ENCODE measurements at places on chromosomes 13 and 19.
A peak's percentile ranks its signal among the peaks of the same experiment; 100 is the strongest.

DNA sequence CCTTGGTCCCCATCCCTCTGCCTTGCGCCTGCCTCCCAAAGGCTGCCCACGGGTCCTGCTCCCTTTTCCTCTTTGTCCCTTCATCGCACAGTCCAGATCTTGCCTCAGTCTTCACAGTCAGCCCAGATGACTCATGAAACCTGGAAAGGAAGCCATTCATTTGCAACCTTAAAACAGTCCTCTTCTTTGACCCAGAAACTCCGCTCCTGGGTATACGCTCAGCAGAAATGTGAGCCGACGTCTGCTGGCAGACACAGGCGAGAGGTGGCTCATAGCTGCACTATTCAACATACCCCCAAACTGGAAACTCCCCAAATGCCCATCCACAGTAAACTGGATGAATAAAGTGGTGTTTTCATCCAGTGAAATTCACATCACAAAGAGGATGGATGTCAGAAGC, 13.6 kb upstream of the PEPD start:
- DNase-seq: no peak

GRCh38 chr19:18633321-18633720, 3.5 kb upstream of the KLHL26 start:
- no peak for DNase-seq

- DNase-seq: no peak
Measured at GRCh38 chr13:30732046-30732390, 3.3 kb upstream of the ALOX5AP start.

- no peak for DNase-seq
Measured at GRCh38 chr19:10651851-10652250, 2.3 kb upstream of the ILF3 start.

- peak; percentile 23 for DNase-seq
Measured at GRCh38 chr13:48126944-48127830, 32.3 kb upstream of the MED4 start.

DNA sequence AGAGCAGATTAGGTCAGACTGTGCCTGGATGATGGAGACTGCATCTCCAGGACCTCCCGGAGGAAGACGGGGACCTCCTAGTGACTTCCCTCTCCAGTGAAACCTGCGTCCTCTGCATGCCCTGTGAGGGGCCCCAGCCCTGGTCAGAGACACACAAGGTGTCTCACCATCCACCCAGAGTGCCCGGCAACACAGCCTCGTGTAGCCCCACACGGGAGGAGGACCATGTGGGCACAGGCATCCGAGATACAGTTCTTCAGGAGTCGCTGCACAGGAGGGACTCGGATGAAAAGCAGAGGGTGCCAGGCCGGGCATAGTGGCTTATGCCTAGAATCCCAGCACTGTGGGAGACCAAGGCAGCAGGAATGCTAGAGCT, 64.8 kb downstream of the PEPD start:
- DNase-seq: no peak

DNA sequence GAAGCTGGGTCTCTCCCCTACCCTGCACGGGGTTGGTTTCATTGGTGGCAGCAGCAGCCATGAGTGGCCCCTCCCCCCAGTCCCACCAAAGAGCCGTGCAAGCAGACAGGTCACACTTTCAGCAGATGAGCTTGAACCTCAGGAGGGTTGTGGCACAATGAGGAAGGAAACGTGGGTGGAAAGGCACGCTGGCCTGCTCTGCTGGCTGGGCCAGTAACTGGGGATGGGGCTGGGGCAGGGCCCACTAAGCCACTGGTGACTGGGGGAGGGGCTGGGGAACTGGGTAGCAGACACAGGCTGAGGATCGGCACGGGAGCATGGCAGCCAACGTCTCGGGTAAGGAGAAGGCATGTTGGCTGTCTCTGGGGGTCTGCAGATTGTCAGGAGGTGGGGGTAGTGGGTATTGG, at the start of gene P2RY11:
P2RY11 (plus strand) TSS at position 289 of the 407 bp plus-strand sequence; CDS start at position 318, 29 bp downstream.
- no peak for DNase-seq

- no peak for DNase-seq
Measured at GRCh38 chr13:51524829-51525566, 59.3 kb upstream of the WDFY2 start.

DNA sequence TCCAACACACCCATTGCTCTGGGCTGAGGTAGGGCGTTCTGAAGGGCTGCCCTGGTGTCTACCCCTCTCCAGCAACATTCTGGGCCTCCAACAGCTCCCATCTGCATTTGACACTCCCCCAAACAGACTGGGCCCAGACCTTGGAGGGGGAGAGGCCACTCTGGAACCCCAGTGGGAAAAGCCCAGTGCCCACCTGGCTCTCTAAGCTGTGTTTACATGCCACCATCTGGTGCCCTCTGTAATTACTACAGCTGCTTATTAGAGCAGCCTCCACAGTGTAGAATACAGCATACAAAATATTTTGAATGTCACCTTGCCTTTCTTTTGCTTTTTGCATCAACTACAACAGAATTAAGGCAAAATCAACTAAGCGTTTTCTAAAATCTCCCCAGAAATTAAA, 35.8 kb upstream of the TM9SF2 start:
- no peak for DNase-seq

DNA sequence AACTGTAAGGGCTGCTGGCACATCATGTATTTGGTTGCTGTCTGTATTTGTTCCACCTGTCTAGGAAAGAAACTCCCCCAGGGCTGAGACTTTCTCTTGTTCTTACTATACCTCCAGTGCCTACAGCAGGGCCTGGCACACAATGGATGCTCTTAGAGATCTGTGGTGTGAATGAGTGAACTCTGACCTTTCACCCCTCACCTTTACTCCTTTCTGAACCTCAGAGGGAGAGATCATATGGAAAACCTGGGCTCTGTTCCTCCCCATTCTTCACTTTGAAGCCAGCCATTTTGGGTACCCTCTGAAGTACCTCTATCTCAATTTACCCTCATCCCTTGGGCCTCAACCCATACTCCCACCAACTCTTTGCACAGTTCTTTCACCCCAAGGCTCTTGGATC, 3.1 kb downstream of the DYRK1B start:
- no peak for DNase-seq

DNA sequence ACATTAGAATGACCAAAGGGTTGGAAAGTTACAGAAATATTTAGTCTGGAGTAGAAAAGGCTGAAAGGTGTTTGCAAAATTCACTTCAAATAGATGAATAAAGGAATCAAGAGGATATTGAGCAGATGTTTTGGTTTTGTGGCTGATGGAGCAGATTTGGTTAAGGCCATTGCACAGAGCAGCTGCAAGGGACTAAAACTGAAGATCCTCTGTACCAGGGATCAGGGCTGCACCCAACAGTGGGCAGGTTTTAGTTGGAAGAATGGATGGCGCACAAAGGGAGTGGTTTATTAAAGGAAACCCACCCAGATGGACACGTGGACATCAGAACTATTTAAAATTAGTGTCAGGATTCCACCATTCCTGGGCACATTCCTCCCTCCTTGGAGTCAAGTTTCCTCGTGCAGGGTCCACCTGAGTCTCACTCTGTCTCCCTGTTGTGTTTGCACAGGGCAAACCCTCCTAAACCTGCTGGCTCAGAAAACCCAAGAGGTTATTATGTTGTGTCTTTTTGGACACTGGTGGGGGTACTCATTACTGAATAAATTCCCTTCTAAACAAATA, 9.2 kb upstream of the UBAC2 start:
- no peak for DNase-seq

DNA sequence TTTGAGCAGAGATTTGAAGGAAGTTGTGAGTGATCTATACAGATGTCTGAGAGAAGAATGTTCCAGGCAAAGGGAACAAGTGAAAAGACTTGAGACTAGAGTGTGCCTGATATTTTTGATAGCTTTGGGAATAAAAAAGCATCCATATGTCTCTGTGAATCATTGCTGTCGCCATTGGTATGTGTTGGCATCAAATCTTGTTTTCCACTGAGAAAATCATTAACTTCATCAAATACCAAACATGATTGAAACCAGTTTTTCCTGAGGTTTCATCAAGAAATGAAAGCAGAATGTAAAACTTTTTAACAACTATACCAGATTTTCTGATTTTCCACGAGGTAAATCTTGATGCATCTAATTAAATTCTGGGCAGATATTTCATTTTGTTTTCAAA, 862.6 kb downstream of the DIAPH3 start:
- DNase-seq: no peak

DNA sequence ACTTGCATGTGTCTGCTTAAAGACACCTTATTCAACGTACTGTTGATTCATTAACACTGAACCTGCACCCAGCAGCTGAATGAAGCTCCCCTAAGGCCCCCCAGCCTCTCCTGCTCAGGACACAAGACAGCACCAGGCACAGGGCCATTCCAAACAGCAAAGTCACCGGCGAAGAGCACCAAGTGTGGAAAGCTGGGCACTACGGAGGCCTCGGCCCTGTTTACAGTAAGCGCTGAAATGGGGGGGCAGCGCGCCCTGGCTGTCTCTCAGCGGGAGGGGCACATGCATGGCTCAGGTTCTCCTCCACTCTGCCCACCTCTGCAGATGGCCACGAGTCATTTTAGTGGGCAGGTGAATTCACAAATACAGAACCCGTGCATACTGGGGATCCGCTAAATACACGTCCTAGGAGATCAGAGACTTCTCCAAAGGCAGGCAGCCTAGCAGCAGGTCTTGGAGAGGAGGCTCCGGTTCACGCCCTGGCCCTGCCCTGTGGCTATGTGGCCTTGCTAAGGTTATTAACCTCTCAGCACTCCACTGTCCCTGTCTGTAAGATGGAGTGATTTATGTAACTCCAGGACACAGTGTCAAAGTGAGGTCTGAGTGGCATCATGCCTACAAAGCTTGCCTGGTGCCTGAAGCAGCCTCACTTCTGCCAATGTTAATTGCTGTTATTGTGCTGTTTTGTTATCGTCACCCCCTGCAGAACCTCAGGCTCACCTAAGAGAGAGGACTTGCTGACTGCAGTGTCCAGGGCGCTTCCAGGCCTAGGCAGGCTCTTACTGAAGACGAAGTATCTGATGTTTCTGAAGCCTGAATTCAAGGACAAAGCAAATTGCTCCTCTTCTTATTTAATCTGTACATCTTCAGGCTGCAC, 207.4 kb upstream of the SOX1 start:
- DNase-seq: no peak

GRCh38 chr13:36133950-36134626, 2.9 kb upstream of the DCLK1 start:
- DNase-seq: no peak

- DNase-seq: no peak
Measured at GRCh38 chr13:99963816-99964339, 7.7 kb downstream of the ZIC5 start.

GRCh38 chr13:26300140-26300539, 46.2 kb downstream of the CDK8 start:
- no peak for DNase-seq

DNA sequence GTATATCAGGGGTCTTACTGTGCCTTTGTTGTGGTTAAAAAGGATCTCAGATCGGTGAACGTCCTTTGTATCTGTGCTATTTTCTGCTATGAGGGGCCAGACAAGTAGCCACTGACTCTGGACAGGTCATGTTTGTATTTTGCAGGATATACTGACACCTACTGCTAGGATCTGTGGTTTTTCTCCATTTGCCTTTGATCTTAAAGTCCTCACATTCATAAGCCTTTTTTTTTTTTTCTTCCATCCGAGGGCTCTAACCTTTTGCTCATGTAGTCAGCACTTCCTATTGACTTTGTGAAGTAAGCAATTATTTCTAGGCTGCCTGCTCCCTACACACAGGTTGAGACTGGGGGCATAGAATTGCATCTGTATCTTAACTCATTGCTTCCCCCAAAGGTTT, 106.2 kb downstream of the SLITRK5 start:
- no peak for DNase-seq

- no peak for DNase-seq
Measured at GRCh38 chr19:46604781-46605355, 3.7 kb downstream of the CALM3 start.

- DNase-seq: no peak
Measured at GRCh38 chr19:35254341-35255297, 5.8 kb downstream of the LSR start.

DNA sequence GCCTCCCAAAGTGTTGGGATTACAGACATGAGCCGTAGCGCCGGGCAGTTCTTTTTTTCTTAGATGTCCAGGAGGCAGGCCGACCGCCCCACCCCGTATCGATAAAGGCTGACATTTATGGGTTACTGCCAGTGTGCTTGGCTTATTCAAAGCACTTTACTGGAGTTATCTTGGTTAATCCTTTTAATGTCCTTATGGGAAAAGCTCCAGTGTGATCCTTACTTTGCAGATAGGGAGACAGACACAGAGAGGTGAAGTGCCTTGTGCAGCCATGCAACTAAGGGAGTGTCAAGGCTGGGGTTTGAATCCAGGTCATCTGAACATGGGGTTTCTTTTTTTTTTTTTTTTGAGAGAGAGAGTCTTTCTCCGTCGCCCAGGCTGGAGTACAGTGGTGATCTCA, 19.2 kb downstream of the NCAN start:
- DNase-seq: no peak

GRCh38 chr19:18122860-18123795, 25.6 kb downstream of the MAST3 start:
- DNase-seq: no peak
